ENCODE measurements at places on chromosomes 6 and 20. TPM values are rescaled to one million over a fixed set of nuclear protein-coding genes. Genes with fewer than 3 reads are reported as not detected.

GRCh38 chr6:144688713-144689112 lies 403.6 kb downstream of the UTRN start:
- no peak for DNase-seq

DNA sequence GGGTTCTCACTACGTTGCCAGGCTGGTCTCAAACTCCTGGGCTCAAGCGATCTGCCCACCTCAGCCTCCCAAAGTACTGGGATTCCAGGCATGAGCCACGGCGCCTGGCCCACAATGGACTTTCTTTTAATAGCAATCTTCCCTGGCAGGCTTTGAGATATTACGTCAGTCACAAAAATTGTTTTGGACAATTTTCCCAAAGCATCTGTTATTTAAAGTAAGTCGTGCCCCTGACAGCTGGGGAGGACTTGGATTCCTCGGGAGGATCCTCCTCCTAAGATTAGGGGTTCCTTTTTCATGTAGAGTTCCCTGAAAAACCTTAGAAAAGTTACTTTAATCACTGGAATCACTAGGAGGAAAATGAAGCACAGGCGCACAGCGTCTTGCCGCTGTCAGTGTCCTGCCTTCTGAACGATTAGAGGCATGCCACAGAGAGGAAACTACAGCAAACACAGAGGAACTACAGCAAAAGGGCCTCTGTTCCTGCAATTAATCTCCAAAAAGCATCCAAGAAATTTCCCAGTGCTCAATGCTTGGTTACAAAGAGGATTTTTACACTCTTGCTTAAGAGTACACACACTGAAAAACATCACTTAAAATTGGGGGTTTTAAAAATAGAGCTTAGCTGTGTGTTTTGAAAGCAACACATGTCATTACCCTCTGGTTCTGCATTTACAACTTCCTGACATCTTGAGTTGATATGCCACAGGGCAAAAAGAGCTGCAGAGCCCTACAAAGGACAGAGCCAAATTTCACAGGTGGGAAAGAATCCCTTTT lies 4.5 kb downstream of the ACSS1 start:
- DNase-seq = peak; percentile 78

- DNase-seq = no peak
These were observed 65.7 kb downstream of the HTR1B start for GRCh38 chr6:77397561-77397960.

GRCh38 chr6:16827627-16828026 lies 66.4 kb upstream of the ATXN1 start:
- DNase-seq = no peak

DNA sequence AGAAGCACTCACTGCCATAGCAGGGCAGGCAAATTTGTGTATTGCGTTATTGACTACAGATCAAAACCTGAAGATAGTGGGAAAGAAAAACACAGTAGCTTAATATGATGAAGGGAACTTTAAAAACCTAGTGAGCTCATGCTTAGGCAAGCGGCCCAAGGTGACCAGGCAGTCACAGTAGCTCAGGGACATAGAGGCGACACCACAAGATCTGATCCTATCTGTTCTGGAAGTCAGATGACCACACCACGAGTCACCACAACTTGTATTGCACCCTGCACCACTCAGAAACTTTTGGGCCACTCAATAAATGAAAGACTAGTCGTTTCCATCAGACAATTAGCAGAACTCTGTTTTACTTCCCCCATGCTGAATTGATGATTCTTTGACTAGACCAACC lies 4.9 kb downstream of the CLIC5 start:
- no peak for DNase-seq

DNA sequence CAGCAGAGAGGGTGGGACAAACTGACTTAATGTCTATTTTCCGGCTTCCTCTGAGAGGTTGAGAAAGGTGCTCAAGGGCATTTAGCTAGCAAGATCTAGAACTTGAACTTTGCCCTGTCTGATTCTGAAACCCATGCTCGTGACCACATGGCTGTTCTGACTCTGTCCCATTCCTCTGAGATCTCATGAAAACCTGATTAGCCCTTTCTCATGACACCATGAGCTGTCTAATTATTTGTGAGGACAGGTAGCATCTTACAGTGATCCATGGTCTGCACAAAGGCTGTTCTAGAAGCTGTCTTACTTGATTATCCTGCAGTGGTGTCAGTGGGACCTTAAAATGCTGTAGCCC lies 89.6 kb upstream of the TOX2 start:
- no peak for DNase-seq

- DNase-seq = no peak
These were observed 17.1 kb downstream of the VPS52 start for GRCh38 chr6:33254591-33254990.

DNA sequence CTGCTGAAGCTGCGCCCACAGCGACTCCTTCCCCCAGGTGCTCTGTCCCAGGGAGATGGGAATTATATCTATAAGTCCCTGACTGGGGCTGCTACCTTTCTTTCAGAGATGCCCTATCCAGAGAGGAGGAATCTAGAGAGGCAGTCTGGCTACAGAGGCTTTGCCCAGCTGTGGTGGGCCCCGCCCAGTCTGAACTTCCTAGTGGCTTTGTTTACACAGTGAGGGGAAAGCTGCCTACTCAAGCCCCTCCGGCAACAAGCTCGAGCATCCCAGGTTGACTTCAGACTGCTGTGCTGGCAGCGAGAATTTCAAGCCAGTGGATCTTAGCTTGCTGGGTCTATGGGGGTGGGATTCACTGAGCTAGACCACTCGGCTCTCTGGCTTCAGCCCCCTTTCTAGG lies 152.5 kb upstream of the MAP3K7 start:
- no peak for DNase-seq

GRCh38 chr6:167981916-167982462 lies 15.5 kb upstream of the KIF25 start:
- DNase-seq = no peak

DNA sequence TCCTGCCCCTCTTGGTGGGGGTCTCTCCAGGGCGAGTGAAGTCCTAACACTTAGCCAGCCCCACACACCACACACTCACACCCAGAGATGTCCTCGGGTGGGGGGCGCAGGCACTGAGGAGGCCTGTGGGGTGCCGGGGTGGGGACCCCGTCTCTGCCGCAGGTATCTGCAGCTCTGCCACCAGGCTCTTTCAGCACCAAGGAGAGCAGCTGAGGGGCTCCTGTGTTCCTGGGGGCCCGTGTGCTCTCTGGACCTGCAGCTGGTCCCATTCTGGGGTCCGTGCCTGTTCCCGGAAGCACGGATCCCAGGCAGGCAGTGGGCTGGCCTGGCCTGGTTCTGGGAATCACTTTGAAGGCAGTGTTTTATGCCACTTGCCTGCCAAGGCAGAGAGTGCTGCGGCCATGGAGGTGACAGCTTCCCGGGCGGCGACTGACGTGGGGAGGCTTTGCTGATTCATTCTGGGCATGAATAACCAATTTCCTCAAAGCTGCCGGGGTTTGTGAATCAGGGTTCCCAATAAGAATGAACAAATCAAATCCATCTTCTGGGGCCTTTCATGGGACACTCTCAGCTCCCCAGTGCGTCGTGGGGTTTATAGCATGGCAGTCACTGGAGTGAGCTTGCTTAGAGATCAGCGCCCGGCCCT lies 54.4 kb upstream of the SLCO4A1 start:
- DNase-seq = no peak

Gene C6orf58
- total RNA-seq = not detected

Gene PLCB4
- total RNA-seq = 8.1 TPM

Gene HSD17B8
- total RNA-seq = 13.5 TPM

Gene DNAH8
- total RNA-seq = 0.03 TPM

Gene AFG1L
- total RNA-seq = 10.2 TPM

Gene NKAIN4
- 1.1 TPM for total RNA-seq

Gene FAM217A
- total RNA-seq = not detected

All from left lung (tissue), 14 donors.